ENCODE measurements at places on chromosomes 16 and 17.
A peak's percentile ranks its signal among the peaks of the same experiment; 100 is the strongest.

- no peak for DNase-seq
Observed at GRCh38 chr17:44065668-44066203, 735 bp downstream of the LSM12 start.

- DNase-seq: no peak
Observed at GRCh38 chr17:51493206-51493605, 232.9 kb downstream of the UTP18 start.

DNA sequence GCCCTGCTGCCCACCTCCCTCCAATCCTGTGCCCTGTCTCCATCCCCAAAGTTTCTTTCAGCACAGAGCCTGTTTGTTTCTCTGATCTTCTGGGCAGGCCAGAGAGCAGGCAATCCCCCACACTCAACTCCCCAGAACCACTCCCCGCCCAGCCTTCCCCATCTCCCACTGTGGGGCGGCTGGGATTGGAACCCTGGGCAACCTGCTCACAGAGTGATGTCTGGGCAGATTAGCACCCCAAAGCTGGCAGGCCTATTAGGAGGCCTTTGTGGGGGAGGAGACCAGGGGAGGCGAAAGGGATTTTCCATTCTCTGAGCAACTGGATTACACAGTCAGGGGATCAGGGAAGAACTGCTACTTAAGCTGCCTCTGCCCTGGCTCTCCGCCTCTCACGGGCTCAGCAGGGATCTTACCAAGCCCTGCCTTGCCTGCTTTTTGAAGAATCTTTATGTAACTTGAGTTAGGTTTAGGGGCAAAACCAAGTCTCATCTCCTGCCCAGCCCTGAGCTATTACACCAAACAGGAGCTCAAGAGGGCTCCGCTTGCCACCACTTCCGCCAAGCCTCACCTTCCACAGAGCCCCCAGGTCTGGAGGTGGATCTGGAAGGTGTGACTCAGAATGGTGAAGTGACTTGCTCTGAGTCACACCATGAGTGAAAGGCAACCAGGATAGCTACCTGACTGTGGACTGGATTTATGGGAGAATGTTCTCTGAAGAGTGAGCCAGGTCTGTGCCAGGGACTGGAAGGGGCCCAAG, 16.0 kb upstream of the LHX1 start:
- no peak for DNase-seq

GRCh38 chr16:31382485-31383161, 10.5 kb upstream of the ITGAD start:
- DNase-seq: peak; percentile 45

- DNase-seq: no peak
Observed at GRCh38 chr16:87409781-87410180, 17.6 kb downstream of the MAP1LC3B start.

- DNase-seq: no peak
Observed at GRCh38 chr16:76265434-76266045, 11.7 kb upstream of the CNTNAP4 start.

DNA sequence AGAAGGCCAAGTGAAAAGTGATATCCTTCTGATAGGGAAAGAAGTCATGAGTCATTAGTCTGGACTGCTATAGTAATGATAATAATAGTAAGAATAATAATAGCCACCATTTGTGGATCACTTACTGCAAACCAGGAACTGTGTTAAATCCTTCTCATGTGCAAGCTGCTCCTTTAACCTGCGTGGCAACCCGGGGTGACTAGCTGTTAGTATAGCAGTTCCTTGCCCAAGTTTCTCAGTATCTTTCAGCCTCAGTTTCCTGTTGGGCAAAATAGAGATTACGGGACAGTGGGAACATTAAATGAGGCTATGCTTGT, 129.5 kb downstream of the CDH13 start:
- DNase-seq: no peak

DNA sequence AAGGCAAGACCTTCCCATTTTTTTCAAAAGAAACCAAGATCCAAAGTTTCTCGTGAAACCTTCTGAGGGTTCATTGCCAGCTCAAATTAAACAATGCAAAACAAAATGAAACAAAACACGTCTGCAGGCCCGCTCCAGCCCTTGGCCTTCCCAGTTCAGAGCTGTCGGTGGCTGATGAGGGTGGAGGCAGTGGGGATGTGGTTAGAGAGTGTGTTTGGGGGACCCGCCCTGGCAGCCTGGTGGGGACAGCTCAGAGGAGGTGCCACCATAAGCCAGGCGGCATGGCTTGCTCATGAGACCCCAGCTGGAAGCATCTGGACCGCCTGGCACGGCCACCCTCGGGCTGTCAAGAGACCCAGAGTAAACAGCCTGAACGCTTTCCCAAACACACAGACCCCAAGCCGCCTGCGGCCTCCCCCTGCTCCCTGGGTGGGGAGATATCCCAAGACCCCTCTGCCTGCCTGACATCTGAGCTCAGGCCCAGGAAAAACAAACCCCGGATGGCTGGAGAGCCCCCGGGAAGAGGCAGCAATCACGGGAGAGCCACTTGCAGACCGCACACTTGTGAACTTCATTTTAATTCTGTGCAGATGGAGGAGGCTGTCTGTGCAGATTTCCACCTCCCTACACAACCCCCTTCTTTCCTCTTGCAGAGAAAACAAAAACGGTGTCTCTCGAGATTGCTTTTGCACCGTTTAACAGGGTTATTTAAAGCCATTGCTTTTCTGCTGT, 35.4 kb upstream of the LITAF start:
- DNase-seq: peak; percentile 28

- no peak for DNase-seq
Observed at GRCh38 chr17:550463-551180, 164.0 kb downstream of the VPS53 start.

DNA sequence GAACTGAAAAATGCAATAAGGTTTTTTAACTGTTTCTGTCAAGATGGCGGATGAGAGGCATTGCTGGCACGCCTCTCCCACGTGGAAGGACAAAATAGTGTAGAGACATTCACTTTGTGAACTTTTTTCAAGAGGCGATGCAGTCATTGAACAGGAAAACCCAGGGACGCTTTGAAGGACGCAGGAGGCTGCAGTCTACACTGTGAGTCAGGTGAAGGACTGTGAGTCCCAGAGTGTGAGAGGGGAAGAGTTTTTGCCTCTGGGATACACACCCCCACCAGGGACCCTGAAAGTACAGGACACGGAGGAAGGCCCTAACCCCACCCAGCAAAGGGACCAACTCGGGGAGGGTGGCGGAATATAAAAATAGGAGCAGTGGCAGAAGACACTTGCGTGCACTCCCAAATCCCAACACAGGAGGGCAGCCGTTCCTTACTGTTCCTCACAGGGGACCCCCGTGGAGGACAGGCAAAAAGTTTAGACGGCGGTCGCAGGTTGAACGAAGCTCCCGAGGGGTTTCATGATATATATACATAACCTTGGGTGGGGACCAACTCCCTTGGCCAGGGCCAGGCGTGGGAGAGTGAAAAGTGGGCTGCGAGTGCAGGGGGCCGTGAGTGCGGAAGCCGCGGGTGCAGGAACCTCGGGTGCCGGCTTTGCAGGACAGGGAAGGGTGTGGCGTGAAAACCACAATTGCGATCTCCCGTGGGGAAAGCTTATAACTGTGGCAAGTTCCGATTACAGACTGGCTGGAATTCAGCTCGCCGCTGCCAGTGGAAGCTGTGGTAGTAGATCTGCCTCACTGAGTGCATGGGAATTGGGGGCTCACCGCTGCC, 82.0 kb upstream of the ALOX12 start:
- peak; percentile 65 for DNase-seq

- DNase-seq: no peak
Observed at GRCh38 chr16:83420206-83420760, 387.5 kb upstream of the HSBP1 start.

DNA sequence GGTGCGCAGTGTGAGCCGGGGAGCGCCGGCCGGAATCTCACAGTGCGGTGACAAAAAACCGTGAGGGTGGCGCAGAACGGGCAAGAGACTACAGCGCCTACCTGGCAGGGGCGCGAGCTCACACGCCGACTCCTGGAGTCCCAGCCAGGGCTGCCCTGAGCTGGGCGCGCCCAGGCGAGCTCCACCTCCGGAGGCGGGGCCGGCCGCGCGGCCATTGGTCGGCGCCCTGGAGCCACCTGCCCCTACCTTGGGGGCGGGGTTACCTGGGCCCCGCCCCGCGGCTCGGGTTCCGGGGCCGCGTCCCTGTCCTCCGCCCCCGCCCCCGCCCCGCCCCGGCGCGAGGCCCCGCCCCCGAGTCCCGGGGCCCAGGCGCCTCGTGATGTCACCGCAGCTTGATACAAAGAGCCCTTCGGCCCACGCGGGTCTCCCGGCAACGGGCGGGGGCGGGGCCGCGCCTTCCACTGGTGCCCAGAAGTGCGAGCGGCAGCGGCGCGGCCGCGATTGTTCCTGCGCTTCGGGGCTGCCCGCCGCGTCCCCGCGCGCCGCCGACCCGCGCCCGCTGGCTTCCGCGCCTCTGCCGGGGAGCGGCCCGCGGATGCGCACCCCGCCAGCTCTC, 96.3 kb downstream of the RAB11FIP4 start:
- peak; percentile 92 for DNase-seq

GRCh38 chr17:71330099-71330375, 790.8 kb upstream of the SOX9 start:
- no peak for DNase-seq

- DNase-seq: no peak
Observed at GRCh38 chr17:77617516-77617915, 341.0 kb upstream of the TNRC6C start.

DNA sequence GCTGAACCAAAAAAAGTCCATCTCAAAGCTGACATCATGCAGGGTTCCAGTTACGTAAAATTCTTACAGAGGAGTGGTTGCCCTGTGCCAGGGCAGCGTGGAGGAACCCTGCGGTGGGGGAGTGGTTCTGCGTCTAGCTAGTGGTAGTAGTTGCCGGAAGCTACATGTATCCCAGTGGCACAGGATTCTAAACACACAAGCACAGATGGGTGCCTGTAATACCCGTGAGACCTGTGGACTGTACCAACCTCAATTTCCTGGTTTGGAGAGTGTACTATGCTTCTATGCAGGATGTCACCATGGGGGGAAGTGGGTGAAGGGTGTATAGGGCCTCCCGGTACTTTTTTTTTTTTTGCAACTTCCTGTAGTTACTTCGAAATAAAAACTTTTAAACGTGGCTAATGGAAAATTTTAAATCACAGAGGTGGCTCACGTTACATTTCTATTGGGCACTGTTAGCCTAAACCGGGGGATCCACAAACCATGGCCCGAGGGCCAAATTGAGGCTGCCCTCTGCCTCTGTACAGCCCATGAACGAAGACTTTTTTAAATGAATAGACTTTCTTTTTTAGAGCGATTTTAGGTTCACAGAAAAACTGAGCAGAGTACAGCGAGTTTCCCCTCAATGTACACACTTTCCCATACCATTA, 38.5 kb downstream of the TBC1D16 start:
- peak; percentile 60 for DNase-seq

DNA sequence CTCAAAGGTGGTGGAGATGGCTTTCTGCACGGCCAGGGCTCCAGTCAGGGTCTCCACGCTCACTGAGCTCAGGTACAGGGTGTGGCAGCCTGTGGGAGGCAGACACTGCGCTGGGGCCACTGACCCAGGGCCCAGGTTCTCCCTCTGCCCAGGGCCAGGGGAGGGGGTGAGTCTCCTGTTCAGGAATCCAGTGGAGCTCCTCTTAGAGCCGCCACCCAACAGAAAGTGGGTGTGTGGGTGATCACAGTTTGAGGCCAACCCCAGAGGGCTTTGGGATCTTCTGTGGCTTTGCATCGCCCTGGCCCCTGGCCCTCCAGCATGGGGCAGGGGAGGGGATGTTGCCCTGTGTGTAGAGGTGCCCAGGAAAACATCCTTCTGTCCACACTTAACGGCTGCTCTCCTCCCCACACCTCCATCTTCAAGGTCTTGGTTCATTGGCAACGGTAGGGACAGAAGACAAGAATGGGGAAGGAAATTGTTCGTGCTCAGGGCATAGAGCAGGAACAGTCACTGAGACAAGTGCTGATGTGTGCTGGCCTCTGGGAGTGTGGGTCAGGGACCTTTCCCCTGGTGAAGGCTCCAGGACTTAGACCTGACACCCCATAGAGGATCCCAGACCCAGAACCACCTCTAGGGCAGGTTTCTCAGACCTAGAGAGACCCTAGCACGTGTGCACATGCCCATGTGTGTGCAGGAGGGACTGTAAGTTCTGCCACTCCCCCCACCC, 21.5 kb downstream of the TNS4 start:
- DNase-seq: no peak

GRCh38 chr16:30724641-30725417, 23.4 kb upstream of the PHKG2 start:
- no peak for DNase-seq

DNA sequence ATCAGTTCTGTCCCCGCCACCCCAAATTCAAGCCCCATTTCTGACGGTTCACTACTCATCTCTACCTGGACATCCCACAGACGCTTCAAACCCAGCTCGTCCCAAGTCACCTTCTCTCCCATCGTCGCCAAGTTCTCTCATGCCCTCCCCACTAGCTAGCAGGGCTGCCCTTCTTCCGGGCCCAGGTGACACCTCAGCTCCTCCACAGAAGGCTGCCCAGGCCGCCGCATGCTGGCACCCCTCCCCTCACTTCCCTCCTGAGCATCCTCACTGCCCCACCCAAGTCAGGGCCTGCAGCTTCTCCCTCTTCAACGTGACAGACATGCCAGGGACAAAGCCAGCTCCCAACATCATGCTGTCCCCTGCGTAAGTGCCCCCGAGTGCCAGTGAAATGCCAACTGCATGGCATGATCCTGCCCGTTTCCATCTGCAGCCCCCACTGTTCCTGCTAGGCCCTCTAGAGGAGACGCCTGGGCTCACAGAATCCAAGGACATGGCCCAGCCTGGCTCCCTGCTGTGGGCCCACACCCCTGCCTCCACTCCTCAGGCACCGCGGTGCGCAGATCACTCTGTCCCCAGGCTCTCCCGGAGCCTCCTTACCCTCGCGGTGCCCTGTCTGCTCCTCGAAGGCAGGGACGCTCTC, 5.9 kb downstream of the CYB561 start:
- DNase-seq: no peak

DNA sequence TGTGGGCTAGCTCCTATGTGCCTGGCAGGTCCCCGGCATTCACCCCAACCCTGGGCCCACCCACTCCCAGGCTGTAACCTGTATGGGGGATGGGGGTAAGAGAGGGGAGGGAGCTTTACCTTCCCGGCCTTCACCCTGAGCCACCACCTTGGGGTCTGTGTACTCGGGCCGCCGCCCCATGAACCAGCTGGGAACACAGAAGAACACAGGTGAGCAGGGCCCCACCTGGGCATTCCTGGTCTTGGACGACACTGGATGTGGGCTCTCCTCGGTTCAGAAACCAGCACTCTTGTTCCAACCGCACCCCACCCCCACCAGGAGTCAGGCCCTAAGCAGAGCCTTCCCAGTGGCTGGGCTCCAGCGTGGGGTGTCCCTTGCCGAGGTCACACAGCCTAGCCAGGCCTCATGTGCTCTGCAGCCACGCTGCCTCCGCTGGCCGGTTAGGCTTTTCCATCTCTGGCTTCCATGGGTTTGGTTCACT, 18.8 kb downstream of the B9D1 start:
- DNase-seq: no peak

DNA sequence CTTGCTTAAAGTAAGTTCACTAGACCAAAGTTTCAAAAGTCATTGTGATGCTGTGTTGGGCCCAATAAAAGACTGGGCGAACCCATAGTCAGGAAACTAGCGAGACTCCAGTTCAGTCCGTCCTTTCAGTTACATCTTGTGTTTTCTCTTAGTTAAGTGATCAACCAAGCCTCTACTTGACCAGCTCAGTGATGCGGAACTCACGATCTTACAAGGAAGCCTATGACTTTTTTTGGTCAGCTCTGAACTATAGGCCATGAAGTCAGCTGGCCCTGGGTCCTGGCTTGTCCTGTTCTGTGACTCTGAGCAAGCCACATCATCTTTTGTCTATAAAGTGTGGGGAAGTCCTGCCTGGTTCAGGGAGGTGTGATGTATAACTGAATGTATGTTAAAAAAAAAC, 21.7 kb upstream of the WSCD1 start:
- no peak for DNase-seq
